ENCODE measurements at places on chromosomes 3 and 15.

- no peaks in the 10 kb centered on the region for H3K4me1 ChIP-seq
- no peaks in the 10 kb centered on the region for H3K27me3 ChIP-seq
- H3K36me3 ChIP-seq: no peaks in the 10 kb centered on the region
- H3K4me3 ChIP-seq: no peak overlapping the region
- no peak overlapping the region for H3K27ac ChIP-seq
- DNase-seq: no peak
Observed at GRCh38 chr3:69324362-69325025, 61.4 kb downstream of the FRMD4B start.

- no peak overlapping the region for H3K4me3 ChIP-seq
- DNase-seq: no peak
- H3K4me1 ChIP-seq: no peaks in the 10 kb centered on the region
- H3K27ac ChIP-seq: no peak overlapping the region
- no peaks in the 10 kb centered on the region for H3K36me3 ChIP-seq
Observed at GRCh38 chr3:122538956-122539490, 24.3 kb upstream of the KPNA1 start.

GRCh38 chr3:174162550-174162949, 696.6 kb upstream of the NAALADL2 start:
- H3K4me3 ChIP-seq: no peak overlapping the region
- H3K27me3 ChIP-seq: no peaks in the 10 kb centered on the region
- no peaks in the 10 kb centered on the region for H3K4me1 ChIP-seq
- no peak overlapping the region for H3K27ac ChIP-seq

- H3K36me3 ChIP-seq: no peaks in the 10 kb centered on the region
- DNase-seq: no peak
- H3K27ac ChIP-seq: no peak overlapping the region
- H3K27me3 ChIP-seq: no peaks in the 10 kb centered on the region
- H3K4me1 ChIP-seq: no peaks in the 10 kb centered on the region
Observed at GRCh38 chr3:165852711-165853110, 15.5 kb upstream of the BCHE start.

GRCh38 chr3:196458063-196458462, 25.8 kb upstream of the UBXN7 start:
- DNase-seq: no peak
- H3K4me3 ChIP-seq: no peak overlapping the region
- no peaks in the 10 kb centered on the region for H3K36me3 ChIP-seq
- H3K27me3 ChIP-seq: no peaks in the 10 kb centered on the region
- no peak overlapping the region for H3K27ac ChIP-seq
- H3K4me1 ChIP-seq: no peaks in the 10 kb centered on the region

- H3K4me3 ChIP-seq: no peak overlapping the region
- no peaks in the 10 kb centered on the region for H3K27me3 ChIP-seq
- H3K36me3 ChIP-seq: peaks cover 3% of the 10 kb centered on the region
- no peak overlapping the region for H3K27ac ChIP-seq
Observed at GRCh38 chr3:172270557-172271166, 177.6 kb downstream of the GHSR start.

- no peaks in the 10 kb centered on the region for H3K36me3 ChIP-seq
- H3K4me1 ChIP-seq: no peaks in the 10 kb centered on the region
- H3K4me3 ChIP-seq: no peak overlapping the region
- H3K27ac ChIP-seq: no peak overlapping the region
Observed at GRCh38 chr3:70943886-70944285, 631.4 kb upstream of the MDFIC2 start.

- DNase-seq: no peak
- H3K27ac ChIP-seq: no peak overlapping the region
- peaks cover 17% of the 10 kb centered on the region for H3K27me3 ChIP-seq
Observed at GRCh38 chr3:111676211-111677006, 81.3 kb upstream of the ZBED2 start.

All from Panc1 (cell line).